ENCODE measurements at places on chromosomes 5 and 9. TPM values are rescaled to one million over a fixed set of nuclear protein-coding genes. Genes with fewer than 3 reads are reported as not detected.

- no peak for DNase-seq
Observed at GRCh38 chr5:96655506-96655905, 6.7 kb upstream of the CAST start.

GRCh38 chr5:41176952-41177351 is 36.4 kb downstream of the C6 start:
- DNase-seq = no peak

DNA sequence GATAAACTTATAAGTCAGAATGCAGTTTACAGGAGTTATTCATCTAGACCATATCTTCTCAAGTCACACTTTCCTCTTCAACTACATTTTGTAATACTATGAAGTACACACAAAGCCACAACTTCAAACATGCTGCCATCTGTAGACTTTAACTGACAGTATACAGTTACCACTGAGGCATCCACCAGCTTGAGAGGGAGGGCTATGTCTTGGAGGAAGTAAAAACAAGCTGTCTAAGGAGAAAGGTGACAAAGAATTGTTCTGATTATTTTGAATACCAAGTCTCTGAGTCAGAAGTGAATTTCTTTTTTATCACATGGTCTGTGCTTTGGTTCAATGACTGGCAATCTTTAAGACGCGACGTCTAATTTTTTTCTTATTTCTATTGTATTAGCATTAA is 97.6 kb upstream of the CDH10 start:
- no peak for DNase-seq

ST6GALNAC6 gene
- total RNA-seq = 82.0 TPM

GRCh38 chr5:5350101-5350500 is 72.4 kb upstream of the ICE1 start:
- DNase-seq = no peak

GRCh38 chr9:22416692-22417060 is 29.9 kb upstream of the DMRTA1 start:
- no peak for DNase-seq

DNA sequence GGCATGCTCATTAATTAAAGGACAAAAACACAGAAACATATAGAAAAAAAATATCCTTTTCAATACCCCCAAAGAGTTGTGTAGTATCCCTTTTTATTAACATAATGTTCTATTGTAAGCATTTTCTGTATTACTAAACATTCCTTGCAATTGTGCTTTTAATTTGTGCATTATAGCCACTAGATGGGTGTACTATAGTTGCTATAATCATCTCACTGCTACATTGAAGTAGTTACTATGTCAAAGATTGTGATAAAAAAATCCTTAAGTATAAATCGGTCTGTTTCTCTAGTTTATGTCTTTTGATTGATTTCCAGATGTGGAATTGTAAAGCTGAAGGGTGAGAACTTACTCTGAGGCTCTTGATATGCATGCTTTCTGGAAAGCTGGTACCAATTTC is 21.4 kb downstream of the FREM1 start:
- DNase-seq = no peak

Measured in lower lobe of right lung (tissue), 2 donors.